ENCODE measurements at places on chromosomes 13 and 19. TPM values are rescaled to one million over a fixed set of nuclear protein-coding genes. Genes with fewer than 3 reads are reported as not detected.

GRCh38 chr13:64505336-64505910 lies 2724.7 kb downstream of the PCDH9 start:
- no peak overlapping the region for H3K4me3 ChIP-seq
- DNase-seq, result no peak
- H3K36me3 ChIP-seq, result no peaks in the 10 kb centered on the region
- H3K27ac ChIP-seq, result no peak overlapping the region
- no peaks in the 10 kb centered on the region for H3K27me3 ChIP-seq

DNA sequence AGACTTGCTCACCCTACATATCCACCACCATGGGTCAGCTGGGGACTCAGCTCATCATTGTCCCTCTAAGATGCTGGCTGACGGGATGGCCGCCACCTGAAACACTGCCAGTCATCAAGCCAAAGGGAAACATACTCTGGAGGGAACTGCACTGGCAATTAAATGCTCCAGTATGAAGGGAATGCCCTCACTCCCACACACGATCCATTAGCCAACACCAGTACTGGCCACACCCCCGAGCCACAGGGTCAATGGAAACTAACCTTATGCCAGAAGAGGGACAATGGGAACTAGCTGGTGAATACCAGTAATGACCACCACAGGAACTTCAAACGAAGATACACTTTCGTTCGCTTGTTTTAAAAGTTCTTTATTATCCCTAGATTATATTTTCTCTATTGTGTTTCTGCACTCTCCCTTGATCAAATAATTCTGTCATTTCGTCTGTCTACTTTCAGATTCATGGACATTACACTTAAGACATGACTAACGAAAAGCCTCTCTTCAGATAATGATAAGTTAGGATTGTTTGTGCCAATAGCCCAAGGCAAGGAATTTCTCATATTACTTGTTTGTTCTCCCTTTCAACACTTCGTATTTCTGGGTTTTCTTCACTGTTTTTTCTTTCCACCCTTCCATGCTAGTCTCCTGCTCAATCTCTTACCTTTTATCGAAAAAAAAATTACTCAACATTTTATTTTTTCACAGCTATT lies 1.7 kb upstream of the ZNF507 start:
- H3K4me1 ChIP-seq, result peaks cover 5% of the 10 kb centered on the region
- no peak for DNase-seq
- no peaks in the 10 kb centered on the region for H3K27me3 ChIP-seq

DNA sequence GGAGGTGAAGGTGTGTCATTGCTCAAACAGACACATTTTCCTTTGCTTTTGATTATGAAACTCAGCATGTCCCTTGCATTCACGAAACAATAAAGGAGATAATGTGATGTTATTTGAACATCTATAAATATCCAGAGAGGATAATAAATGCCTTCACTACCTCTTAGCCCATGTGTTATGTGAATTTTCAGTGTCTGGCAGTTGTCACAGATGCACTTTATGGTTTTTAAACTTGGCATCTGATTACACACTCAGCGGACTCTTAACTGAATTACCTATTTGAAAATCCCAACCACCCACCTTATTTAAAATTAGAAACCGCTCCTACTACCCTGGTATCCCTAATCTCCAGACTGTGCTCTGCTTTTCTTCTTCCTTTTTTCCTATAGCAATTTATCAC lies 254.2 kb downstream of the COG6 start:
- H3K27me3 ChIP-seq, result no peaks in the 10 kb centered on the region
- no peak for DNase-seq
- no peaks in the 10 kb centered on the region for H3K36me3 ChIP-seq
- no peak overlapping the region for H3K27ac ChIP-seq

DNA sequence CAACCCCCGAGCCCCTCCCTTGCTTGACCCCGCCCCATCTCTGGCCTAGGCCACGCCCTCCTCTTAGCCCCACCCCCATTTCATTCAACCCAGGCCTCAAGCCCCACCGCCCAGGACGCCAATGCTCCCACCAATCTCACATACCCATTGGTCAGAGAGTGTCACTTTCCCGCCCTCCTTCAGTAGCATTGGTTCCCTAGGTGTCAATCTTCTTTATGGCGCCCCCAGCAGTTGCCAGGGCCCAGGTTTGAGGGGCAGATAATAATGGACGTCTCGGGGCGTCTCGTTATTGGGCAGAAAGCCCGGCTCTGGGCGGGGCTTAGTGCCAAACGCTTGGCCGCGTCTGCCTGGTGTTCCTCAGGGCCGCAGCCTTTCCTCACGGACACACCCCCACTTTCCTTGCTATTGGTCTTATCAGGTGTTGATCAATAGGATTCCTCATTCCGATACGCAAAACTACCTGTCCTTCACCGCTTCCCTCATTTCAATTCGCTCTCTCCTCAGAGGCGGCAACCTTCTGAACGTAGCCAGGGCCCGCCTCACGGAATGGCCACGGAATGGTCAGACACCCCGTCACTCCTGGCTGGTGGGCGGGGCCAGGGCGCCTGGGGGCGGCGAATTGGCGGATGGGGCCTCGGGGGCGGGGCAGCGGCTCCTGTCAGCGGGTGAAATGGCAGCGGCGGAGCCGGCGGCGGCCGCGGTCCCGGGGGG lies at the start of gene EVI5L:
EVI5L (plus strand) TSS at position 658 of the 711 bp plus-strand sequence. CDS start 16,325 bp downstream, outside the sequence.
- no peaks in the 10 kb centered on the region for H3K36me3 ChIP-seq
- peaks cover 10% of the 10 kb centered on the region for H3K4me1 ChIP-seq
- peak within 1 kb of the TSS; percentile 21 for H3K4me3 ChIP-seq
- no peaks in the 10 kb centered on the region for H3K27me3 ChIP-seq

GRCh38 chr19:33638167-33639034 lies 16.6 kb downstream of the CHST8 start:
- H3K4me1 ChIP-seq, result no peaks in the 10 kb centered on the region
- no peak overlapping the region for H3K4me3 ChIP-seq
- H3K36me3 ChIP-seq, result no peaks in the 10 kb centered on the region
- DNase-seq, result no peak
- no peak overlapping the region for H3K27ac ChIP-seq
- H3K27me3 ChIP-seq, result peaks cover 5% of the 10 kb centered on the region

- H3K27me3 ChIP-seq, result no peaks in the 10 kb centered on the region
- DNase-seq, result no peak
- no peak overlapping the region for H3K27ac ChIP-seq
- H3K4me1 ChIP-seq, result no peaks in the 10 kb centered on the region
- H3K4me3 ChIP-seq, result no peak overlapping the region
These were observed 29.6 kb upstream of the CALM3 start for GRCh38 chr19:46571495-46571894.

CACNG7 gene
- total RNA-seq, result not detected

DNA sequence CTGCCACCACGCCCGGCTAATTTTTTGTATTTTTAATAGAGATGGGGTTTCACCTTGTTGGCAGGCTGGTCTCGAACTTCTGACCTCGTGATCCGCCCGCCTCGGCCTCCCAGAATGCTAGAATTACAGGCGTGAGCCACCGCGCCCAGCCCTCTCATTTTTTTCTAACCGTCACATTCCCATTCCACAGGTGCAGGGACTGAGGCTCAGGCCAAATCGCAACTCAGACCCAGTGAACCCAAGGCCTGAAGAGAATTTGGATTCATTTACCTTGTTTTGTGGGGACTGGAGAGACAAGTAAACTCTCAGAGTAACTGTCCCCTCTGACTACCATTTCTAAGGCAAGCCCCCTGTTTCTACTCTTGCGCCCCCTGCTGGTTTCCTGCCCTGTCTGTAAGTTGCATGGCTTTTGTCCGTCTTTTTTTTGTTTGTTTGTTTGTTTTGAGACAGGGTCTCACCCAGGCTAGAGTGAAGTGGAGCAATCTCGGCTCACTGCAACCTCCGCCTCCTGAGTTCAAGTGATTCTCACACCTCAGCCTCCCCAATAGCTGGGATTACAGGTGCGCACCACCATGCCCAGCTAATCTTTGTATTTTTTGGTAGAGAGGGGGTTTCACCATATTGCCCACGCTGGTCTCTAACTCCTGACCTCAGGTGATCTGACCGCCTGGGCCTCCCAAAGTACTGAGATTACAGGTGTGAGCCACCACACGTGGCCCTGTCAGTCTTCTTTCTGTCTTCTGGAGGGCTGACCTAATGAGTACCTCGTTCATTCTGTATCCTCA lies 2.3 kb upstream of the STRN4 start:
- no peak overlapping the region for H3K4me3 ChIP-seq
- H3K4me1 ChIP-seq, result peaks cover 8% of the 10 kb centered on the region
- H3K27me3 ChIP-seq, result no peaks in the 10 kb centered on the region
- no peak overlapping the region for H3K27ac ChIP-seq

GRCh38 chr19:10727685-10728201 lies 9.9 kb downstream of the DNM2 start:
- no peak for DNase-seq
- no peak overlapping the region for H3K27ac ChIP-seq
- no peaks in the 10 kb centered on the region for H3K36me3 ChIP-seq
- no peaks in the 10 kb centered on the region for H3K27me3 ChIP-seq

GPR12 gene
- not detected for total RNA-seq

GRCh38 chr13:29536853-29537252 lies 58.6 kb downstream of the SLC7A1 start:
- H3K4me1 ChIP-seq, result no peaks in the 10 kb centered on the region
- no peaks in the 10 kb centered on the region for H3K36me3 ChIP-seq
- no peak overlapping the region for H3K4me3 ChIP-seq
- DNase-seq, result no peak

GRCh38 chr19:32336259-32337083 lies 8.9 kb upstream of the ZNF507 start:
- DNase-seq, result no peak
- no peaks in the 10 kb centered on the region for H3K36me3 ChIP-seq
- no peak overlapping the region for H3K4me3 ChIP-seq
- no peak overlapping the region for H3K27ac ChIP-seq
- no peaks in the 10 kb centered on the region for H3K4me1 ChIP-seq
- H3K27me3 ChIP-seq, result no peaks in the 10 kb centered on the region
